ENCODE measurements at places on chromosomes 2 and 18.

GRCh38 chr2:224969633-224970260 is 72.5 kb downstream of the DOCK10 start:
- no peak for DNase-seq

DNA sequence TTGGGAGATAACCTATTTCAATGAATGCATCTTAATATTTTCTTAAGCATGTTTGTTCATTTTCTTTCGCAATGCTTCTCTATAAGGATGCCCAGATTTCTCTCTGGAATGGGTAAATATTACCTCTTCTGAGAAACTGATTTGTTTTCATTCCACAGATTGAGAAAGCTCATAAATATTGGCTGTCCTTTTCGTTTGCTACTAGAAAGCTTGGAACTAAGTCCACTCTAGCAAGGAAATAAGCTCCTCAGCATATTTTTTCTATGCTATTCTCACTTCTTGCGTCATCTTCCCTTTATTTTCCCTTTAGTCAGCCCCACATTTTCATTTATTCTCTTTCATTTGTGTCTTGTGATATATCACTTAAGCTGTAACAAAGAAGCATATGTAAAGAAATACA is 76.3 kb downstream of the ANTXR1 start:
- no peak for DNase-seq

GRCh38 chr2:28175028-28175427 is 217.6 kb upstream of the FOSL2 start:
- no peak for DNase-seq

DNA sequence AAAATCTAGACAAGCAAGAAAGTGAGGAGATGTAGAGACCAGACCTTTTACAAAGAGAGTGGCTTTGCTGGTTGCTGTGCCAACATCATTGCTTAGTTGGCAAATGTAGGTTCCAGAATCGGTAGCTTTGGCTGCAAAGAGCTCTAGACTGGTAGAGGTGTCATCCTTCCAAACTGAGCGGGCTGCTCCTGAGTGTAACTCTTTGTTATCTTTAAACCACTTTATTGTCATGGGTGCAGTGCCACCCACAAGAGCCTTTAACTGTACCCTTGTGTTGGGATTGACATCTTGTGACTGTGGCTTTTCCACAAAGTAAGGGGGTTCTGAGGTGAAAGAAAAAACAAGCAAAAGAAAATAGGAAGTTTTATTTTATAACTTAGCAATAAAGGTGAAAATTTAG is 77.2 kb downstream of the TTN start:
- no peak for DNase-seq

DNA sequence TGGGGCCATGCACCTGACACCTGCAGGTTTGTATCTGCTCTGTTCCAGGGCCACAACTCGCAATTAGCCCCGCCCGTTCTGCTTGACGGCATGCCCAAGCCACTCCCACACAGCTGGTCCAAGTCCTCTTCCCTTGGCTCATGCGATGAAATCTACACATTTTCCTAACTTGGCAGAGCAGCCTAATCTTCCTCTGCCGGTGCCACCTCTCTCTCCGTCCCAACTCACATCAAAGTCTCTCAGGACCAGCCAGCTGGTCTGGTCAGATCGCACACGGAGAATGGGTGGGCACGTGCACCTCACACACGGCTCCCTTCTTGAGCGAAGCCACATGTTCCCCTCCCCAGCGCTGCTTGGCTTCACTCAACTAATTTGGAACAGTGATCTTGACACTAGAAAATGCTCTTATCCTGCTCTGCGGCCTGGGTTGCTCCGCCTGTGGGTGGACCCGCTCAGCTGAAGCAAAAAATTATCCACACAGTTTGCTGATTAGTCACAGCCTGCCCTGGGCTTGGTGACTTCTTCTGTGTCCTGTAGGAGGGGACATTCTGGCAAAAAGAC is 176.7 kb downstream of the NRP2 start:
- no peak for DNase-seq

DNA sequence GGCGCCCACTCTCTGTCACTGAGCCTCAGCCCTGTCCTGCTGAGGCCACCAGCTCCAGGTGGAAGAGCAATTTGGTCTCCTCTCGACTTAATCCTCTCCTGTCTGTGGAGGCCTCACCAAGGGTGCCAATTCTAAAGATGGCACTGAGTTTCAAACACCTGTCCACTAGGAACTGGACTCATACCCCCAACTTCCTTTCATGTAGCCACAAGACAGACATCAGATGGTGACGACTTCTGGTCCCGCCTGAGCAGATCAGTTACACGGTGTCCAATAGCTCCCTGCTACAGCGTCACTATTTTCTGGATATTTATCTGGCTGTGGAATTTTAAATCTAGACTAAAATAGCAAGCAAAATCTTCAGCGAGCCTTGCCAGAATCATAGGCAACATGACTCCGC is 24.5 kb upstream of the SP5 start:
- DNase-seq = no peak

- DNase-seq = no peak
Measured at GRCh38 chr2:78839259-78839658, 186.2 kb upstream of the REG3G start.

GRCh38 chr2:196963961-196964360 is 37.5 kb upstream of the PGAP1 start:
- DNase-seq = no peak

DNA sequence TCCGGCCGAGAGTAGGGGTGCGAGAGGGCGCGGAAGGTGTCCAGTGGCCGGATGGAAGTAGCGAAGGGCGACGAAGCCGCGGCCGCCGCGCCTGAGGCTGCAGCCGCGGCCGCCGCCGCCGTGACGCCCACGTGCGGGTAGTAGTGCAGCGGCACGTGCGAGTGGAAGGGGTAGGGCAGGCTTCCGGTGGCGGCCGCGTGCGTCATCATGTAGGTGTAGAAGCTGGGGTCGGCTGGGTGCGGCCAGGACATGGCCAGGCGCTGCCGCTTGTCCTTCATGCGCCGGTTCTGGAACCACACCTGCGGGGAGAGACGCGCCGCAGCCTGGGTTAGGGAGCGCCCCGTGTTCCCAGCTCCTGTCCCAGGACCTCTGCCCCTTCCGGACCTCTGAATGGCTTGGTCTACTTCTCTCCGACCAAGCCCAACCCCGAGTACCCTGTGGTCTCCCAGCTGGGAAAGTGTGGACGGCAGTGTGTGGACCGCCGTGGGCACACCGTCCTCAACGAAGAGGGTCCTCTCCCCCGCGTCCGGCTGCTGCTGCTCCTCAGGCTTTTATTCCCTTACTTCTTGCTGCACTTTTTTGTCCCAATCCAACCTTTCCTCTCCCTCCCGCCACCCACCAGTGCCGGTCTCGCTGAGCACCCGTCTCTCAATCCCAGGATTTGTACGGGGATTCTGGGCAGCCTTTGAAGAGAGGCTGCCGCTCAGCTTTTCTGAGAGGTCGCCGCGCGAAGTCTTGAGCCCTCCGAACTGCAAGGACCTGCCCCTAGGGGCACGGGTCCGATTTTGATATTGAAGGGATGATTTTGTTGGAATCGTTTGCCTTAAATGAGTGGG is 3.0 kb downstream of the EVX2 start:
- no peak for DNase-seq

- DNase-seq = no peak
Measured at GRCh38 chr2:25286025-25286400, 55.7 kb downstream of the DNMT3A start.

DNA sequence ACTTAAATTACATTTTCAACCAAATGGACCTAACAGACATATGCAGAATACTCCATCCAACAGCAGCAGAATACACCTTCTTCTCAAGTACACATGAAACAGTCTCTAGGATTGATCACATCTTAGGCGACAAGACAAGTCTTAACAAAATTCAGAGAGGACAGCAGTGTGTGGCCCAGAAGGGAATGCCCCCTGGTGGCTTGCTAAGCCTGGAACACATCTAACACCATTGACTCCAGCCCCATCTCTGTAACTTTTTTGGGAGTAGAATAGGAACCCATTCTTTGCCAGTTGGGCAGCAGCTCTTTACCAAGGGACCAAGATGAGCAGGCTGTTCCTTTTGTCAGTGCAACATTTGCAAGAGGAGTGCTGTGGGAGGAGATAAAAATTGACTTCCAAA is 249.9 kb downstream of the PLCL1 start:
- DNase-seq = no peak

- peak; percentile 49 for DNase-seq
Measured at GRCh38 chr2:65231892-65232477, 4.4 kb downstream of the ACTR2 start.

DNA sequence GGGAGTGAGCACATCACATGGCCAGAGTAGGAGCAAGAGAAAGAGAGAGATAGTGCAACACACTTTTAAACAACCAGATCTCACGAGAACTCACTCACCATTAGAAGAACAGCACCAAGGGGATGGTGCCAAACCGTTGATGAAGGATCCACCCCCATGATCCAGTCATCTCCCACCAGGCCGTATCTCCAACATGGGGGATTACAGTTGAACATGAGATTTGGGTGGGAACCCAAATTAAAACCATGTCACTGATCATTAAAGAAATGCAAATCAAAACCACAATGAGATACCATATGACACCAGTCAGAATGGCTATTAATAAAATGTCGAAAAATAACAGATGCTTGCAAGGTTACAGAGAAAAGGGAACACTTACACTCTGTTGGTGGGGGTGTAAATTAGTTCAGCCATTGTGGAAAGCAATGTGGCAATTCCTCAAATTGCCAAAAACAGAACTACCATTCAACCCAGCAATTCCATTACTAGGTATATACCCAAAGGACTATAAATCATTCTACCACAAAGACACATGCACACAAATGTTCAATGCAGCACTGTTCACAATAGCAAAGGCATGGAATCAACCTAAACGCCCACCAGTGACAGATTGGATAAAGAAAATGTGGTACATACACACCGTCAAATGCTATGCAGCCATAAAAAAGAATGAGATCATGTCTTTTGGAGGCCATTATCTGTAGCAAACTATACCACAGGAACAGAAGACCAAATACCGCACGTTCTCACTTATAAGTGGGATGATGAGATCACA is 137.1 kb downstream of the COL6A3 start:
- DNase-seq = no peak

DNA sequence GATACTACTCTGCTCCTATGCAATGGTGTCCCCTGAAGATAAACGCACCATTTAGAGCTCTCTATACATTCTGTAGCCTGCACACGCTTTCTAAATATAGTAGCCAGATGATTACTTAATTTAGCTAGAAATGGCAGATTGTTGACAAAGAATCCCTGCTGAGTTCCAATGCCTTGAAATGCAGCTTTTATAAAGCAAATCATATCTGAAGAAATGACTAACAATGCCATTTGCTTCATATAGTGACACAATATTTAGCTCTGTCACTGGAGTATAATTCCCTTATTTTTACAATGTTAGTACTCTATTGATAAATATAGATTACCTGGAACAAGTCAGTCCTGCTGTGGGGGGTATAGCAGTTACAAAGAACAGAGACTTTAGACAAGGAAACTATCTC is 166.2 kb downstream of the CDCA7 start:
- no peak for DNase-seq

DNA sequence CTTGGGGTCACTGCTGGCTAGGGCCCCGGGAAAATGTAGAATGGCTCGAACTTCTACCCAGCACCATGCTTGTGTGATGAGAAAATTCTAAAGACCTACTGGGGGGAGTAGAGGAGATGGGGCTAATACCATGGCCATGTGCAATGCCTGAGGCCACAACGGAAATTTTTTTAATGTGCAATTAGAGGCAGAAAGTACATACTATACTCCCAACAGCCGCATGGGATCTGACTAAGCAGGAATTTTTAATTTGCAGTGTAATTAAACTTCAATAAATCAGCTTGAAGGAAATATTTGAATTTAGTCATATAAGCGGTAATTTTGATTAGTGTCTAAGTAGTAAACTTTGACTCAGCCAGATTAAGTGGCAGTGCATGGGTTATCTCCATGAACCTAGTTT is 53.2 kb upstream of the CNGA3 start:
- no peak for DNase-seq

DNA sequence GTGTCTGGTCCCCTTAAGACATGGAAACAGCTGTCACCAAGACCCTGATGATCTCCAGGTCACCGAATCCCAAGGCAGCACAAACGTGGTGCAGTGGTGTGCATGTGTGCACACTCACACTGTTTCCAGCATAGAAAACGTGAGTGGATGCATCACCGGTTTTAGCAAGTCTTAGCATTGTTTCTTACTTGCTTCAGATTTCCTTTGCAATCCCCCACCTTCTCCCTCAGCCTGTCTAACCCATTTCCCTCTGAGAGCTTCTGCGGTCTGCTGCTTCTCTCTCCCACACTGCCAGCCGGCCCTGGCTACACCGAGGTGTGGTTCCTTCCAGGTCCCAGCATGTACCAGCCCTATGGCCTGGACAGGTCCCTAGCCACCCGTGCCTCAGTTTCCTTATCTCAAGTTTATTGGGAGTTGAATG is 343.4 kb upstream of the HS6ST1 start:
- DNase-seq = no peak

GRCh38 chr18:48827291-48828193 is 123.2 kb downstream of the SMAD7 start:
- DNase-seq = peak; percentile 38

DNA sequence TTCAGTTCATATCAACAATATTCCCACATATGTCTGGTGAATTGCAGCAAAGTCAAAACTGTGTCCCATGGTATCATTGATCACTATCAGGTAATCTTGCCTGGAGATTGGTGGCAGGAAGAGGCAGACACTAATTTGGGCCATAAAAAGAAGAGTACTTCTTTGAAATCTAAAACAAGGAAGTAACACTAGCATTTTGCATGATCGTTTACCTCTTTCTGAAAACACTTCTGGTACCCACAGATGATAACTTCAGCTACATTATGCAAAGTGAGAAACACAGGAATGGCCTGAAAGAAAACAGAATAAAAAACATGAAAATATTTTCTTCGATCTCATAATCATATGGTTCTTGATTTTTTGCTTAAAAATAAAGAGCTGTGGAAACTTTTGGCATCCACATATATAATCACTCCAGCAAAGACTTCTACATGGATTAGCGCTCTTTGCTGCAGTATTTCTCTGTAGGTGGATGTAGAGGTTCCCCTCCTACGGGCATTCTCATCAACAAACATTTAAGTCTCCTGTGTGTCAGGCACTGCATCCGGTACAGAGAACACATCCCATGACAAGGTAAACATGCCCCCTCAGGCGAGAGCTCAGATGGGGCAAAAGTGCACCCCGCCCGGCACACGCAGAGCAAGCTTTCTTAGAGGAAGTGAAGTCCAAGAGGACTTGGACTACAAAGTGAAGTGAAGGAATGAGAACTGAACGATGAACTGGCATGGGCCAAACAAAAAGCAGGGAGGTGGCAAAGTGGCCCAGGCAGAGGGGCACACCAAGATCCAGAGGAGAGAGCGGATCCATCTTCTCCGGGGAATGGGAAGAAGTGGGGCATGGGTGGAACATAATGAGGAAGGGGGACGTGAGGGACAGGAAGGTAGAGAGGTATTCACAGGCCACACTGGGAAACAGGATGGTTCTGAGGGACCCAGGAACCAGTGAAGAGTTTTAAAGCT is 68.0 kb upstream of the RIOK3 start:
- DNase-seq = no peak

DNA sequence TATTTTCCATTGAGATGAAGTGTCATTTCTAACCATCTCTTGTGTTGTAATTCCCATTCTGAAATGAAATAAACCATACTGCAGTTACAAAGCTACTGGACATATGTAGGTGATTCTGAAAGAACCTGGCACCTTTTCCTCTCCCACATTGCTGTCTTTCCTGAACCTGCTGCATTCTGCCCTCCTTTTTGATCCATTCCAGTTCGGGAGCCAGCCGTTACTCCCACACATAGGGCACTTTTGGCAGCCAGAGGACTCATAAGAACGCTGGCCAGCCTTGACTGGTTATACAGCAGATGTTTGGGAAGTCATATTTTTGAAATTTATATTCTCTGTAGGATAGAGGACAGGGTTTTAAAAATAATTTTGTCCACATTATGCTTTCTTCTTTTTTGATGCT is 369.8 kb upstream of the CDH7 start:
- no peak for DNase-seq

- DNase-seq = no peak
Measured at GRCh38 chr2:200483729-200484198, 26.1 kb downstream of the KCTD18 start.

All from amniotic stem cell (primary cell).